ENCODE measurements at places on chromosomes 1 and 21.

- DNase-seq, result no peak
These were observed 418.3 kb downstream of the MATN1 start for GRCh38 chr1:30305061-30305460.

- no peak for DNase-seq
These were observed 27.6 kb downstream of the KCNJ6 start for GRCh38 chr21:37888659-37889058.

- no peak for DNase-seq
These were observed 568.9 kb upstream of the ADGRL4 start for GRCh38 chr1:79575424-79575823.

GRCh38 chr1:205376739-205377138 lies 20.0 kb upstream of the KLHDC8A start:
- no peak for DNase-seq

DNA sequence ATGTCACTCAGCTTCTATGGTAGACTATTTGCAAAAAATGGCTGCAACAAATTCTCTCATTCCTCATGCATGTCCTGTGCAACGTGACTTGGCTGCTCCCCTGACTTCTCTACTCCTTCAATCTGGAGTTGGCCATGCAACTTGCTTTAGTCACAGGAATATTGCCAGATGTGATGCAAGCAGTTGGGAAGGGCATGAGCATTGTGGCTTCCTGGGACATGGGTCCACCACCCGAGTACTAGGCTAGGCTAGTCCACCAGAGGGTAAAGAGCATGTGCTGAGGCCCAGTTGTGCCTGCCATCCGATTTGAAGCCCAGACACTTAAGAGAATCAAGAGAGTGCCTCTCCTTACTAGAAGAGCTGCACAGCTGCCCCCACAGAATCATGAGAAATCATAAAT lies 89.6 kb downstream of the DSCAM start:
- no peak for DNase-seq

GRCh38 chr1:47367651-47368050 lies 34.1 kb downstream of the CMPK1 start:
- no peak for DNase-seq

DNA sequence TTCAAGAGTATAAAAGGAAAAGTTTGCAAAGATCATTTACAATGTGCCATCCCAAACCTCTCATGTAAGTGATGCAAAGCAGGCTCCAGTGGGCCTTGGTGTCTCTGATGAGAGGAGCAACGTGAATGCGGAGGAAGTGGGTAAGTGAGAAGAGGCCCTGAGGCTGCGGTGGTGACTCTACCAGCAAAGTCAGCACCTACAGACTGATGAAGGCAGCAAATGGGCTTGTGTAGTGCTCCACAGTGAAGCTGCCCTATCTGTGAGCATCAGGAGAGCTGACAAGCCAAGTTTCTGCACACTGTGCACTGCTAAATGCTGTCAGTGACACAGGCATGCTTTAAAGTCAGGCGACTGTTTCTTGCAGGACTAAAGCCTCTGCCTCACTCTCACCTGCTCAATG lies 15.6 kb upstream of the RAP1A start:
- no peak for DNase-seq

GRCh38 chr1:41890825-41891198 lies 27.9 kb downstream of the HIVEP3 start:
- peak; percentile 23 for DNase-seq

DNA sequence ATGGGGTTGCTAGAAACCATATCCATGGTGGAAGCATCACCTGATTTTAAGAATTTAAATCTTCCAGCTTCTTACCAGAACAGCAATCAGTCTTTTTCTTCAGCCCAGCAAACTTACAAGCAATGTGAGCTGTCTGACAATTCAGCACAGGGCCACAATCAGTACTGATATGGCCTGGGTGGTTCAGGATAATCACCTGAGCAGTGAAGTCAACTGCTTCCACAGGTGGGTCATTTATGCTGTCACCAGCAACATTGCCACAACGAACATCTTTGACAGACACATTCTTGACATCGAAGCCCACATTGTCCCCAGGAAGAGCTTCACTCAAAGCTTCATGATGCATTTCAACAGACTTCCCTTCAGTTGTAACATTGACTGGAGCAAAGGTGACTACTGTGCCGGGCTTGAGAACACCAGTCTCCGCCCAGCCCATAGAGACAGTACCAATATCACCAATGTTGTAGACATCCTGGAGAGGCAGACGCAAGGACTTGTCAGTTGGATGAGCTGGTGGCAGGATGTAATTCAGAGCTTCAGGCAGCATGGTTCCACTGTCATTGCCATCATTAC lies 74.8 kb downstream of the SERINC2 start:
- DNase-seq, result no peak

DNA sequence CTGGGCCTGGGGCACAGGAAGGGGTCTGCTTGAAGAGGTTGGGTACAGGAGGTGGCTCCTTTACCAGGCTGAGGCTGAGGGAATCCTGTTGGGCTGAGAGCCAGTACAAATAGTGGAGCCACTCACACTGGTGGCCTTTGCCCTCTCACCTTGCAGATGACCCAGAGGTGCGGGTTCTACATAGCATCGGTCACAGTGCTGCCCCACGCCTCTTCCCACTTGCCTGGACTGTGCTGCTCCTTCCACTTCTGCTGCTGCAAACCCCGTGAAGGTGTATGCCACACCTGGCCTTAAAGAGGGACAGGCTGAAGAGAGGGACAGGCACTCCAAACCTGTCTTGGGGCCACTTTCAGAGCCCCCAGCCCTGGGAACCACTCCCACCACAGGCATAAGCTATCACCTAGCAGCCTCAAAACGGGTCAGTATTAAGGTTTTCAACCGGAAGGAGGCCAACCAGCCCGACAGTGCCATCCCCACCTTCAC lies 1.8 kb upstream of the SLC50A1 start:
- no peak for DNase-seq

- no peak for DNase-seq
These were observed 69.0 kb downstream of the HMGB4 start for GRCh38 chr1:33932871-33933270.

DNA sequence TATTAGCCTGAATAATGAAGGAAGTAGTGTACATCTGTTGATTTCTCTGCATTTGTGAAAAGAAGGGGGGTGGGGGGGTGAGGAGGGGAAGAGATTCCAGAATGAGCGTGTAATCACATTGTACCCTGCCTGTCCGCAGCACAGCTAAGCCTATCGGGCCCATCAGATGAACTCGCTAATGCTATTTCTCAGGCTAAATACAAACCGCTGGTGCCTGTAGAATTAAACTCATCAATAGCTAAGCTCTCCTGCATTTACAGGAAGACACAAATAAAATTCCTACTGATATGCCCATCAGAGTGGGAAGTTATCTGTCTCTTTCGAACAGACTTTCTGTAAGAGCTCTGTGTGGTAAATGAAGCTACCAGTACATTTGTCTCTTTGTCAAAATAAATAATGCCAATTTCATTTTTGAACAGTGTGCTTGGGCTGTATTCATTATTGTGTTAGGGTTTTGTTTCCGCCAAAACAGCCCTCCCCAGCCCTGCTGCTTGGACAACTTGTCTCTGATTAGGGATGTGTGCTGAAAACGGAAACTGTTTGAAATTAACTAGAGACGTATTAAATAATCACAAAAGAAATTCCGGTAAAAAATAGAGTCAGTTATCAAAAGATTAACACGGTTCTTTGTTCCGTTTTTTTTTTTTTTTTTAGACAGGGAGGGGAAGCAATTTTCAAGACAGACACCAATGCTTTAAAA lies 305.4 kb downstream of the TTLL7 start:
- no peak for DNase-seq

- no peak for DNase-seq
These were observed 5.2 kb upstream of the PIGC start for GRCh38 chr1:172448995-172449584.

DNA sequence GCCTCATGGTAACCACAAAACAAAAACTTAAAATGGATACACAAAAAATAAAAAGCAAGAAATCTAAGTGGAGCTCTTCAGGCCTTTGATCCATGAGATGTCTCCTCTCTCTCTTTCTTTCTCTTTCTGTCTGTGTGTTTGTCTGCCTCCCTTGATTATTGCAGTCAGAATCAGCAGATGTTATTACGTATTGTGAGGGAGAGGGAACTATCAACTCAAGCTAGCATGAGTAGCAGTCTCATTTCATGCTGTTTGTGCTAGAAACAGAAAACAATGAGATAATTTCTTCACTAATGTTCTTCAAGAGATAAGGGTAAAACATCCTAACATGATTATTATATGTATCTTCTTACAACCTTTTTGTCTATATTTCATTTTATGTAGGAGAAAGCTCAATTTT lies 103.7 kb upstream of the PDC start:
- DNase-seq, result no peak

DNA sequence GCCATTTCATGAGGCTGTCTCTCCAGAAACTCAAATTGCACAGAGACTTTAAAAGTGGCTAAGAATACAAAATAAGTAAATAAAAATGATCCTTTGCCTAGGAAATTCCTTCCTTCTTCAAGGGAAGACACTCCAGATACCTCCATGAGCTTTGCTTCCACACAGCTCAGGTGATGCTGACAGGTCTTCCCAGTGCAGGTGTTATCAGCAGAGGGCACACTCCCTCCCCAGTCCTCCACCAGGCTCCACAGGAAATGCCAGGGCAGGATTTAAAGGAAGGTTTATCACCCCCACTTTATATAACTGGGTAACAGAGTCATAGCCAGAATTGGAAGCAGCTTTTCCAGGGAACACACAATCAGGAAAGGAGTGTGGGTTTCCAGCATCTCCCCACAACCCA lies 5.7 kb downstream of the HSD3B2 start:
- no peak for DNase-seq

DNA sequence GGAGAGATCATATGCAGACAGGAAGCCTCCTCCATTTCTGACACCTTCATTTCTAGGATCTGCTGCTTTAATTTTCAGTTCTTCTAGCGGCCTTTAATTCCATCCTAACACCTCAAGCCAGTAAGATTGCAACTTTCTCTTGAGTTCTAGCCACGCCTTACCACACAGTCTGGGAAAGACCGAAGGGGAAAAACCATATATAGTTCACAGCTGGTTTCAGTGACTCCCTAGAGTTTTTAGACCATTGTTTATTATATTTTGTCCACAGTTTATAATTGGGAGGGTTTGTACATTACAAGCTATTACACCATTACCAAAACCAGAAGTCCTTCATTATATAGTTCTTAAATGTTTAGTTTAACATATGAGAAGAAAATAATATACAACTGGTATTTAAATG lies 37.5 kb downstream of the DPH5 start:
- no peak for DNase-seq

GRCh38 chr1:81989524-81989923 lies 188.8 kb downstream of the ADGRL2 start:
- no peak for DNase-seq

- no peak for DNase-seq
These were observed at the start of gene RCSD1 for GRCh38 chr1:167629681-167630567. TSS of gene RCSD1 (plus strand) at chr1:167630232. CDS start at chr1:167630424, 192 bp downstream.

DNA sequence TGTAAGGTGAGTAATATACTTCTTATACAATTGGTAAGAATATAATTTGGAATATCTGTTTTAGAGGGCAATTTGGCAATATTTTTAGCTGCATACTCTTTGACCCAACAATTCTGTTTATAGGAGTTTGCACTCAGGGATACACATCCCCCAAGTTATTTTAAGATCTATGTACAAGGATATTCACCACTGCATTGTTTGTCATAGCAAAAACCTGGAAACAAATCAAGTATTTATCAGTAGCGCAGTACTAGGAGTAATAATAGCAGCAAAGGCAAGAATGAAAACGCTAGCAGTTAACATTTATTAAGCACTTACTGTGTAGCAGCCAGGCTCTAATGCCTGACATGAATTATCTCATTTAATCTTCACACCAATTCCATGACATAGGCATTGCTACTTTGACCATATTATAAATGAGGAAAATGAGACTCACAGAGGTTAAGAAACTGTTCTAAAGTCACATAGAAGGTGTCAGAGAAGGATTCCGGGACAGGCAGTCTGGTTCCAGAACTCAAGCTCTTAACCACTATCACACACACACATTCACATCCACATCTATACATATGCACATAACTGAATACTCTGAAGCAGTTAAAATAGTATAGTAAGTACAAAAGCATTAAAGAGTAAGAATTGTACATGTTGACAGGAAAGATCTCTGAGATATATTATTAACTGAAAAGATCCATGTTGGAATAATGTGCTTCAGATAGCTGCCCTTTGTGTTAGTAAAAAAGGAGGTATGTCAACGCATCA lies 30.6 kb downstream of the PHC2 start:
- DNase-seq, result no peak

DNA sequence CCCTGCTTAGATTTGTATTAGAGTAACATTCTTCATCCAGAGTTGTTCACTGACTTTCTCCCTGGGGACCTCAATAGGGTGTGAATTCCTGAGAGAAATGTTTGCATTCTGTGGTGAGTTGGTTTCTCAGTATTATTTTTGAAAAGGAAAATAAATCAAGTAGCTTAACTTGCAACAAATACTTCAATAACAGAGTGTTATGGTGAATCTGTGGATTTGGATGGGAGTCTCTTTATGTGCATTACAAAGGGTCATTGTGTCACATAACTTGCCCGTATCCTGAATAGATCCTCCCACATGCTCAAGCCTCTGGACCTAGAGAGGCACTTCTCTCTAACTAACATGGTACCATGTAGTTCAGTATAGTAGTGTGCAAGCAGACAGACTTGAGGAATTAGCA lies 68.4 kb upstream of the IPO9 start:
- no peak for DNase-seq

DNA sequence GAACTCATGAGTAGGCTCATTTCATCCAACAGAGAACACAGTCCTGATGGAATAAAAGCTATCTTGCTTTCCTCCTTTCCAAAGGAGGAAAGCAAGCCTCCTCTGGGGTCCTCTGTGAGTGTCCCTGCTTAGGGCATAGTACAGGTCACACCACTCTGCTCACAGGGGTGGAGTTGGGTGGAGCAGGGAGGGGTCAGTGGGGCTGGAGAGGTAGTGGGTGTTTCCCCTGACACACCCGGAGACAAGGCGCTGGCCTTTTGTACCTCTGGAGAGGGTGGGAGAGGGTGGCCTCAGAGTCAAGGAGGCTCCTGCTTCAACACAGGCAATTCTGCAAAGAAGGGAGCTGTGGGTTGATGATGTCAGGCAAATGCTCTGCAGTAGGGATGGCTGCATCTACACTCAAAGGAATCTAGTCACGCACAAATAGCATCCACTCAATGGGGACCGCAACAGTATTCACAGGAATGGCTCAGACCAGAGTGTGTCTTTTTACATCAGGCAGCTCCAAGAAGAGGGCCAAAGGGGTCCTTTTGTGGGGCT lies 58.6 kb upstream of the PLXNA2 start:
- no peak for DNase-seq

DNA sequence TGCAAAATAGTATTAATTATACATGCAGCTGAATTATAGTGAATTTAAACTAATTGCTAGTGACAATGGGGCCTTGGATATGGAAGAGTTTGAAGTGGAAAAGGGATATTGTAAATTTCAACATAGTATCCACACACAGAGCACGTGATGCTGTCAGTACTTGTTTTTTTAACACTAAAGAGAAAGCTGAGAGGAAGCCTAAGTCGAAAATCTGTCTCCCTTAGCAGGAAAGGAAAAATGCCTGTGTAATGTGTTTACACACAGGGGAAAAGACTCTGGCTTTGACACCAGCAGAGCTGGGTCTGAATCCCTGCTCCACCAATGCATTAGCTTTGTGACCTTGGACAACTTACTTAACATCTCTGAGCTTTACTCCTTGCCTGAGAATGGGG lies 42.6 kb downstream of the PCSK9 start:
- DNase-seq, result no peak
